ENCODE measurements at places on chromosomes 7 and 10.

DNA sequence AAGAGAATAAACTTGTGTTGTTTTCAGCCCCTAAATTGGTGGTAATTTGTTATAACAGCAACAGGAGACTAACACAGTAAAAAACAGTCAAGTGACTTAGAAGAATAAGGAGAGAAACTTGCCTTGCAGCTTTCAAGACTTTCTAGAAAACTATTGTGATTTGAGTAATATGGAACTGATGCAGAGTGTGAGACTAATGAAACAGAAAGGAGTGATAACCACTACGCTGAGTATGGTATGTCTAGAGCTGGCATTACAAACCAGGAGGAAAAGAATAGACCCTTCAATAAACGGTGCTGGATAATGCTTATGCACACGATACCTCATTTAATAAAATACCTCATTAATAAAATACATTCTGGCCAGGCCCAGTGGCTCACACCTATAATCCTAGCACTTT lies 99.9 kb downstream of the CREM start:
- no peak for DNase-seq

- DNase-seq: no peak
Observed at GRCh38 chr7:40204581-40204980, 69.8 kb downstream of the SUGCT start.

- no peak for DNase-seq
Observed at GRCh38 chr10:61124756-61125530, 181.0 kb upstream of the RHOBTB1 start.

DNA sequence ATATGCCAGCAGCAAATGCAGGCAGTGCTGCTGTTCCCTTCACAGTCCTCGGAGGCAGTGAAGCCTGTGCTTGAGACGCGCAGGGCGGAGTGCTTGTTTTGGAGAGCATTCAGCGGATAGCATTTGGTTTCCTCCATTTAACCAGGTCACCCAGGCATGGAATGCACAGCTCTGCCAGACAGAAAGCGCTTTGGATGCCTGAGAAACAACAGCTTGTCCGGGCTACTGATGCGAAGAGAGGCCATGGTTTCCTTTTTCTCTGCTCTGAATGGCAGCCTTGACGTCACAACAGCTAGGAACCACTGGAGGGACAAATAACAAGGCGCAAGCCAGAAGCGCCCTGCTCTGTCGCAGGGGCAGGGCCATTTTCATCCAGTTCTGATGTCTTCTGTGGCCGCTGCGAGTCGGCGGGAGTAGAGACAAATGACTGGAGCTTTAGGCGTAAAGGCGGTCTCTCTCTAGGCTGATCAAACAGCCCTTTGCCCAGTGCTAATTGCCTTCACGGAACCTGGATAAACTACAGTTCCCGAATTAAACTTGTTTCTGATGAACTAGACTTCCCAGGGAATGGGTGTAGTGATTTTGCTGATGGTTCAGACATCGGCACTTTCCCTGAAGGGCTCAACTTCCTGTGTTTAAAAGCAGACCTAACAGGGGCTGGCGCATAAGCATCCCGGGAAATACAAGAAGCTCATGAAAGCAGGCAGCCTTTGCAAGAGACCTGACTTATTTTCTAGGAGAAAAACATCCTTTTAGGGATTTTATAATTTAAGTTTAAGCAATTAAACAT lies 187.6 kb upstream of the KLF14 start:
- peak; percentile 69 for DNase-seq

- no peak for DNase-seq
Observed at GRCh38 chr7:24936121-24936824, 43.7 kb downstream of the OSBPL3 start.
